Activated CD4-positive, CD25-positive, alpha-beta regulatory T cell treated with anti-CD3 and anti-CD28 coated beads, Interleukin-2, amount 50 U/mL, for 16 hours (primary cell): ENCODE measurements at places on chromosomes 13 and 19.

DNA sequence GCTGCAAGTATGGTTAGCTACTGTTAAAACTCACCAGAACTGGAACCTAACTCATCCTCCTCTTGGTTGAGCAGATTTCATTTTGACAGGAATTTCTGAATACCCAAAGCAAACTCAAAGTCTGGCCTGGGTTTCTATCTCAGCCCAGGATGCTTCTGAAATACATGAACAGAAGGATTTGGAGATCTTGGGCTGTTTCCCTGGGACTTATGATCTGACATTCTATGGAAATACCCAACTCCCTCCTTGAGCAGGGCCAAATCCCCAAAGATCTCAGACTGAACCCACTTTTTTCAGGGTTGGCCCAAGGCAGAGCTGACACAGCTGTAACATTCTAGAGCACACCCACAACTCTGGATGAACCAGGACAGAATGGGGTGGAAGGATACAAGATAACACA lies 1.1 kb upstream of the ITM2B start:
- DNase-seq: no peak

GRCh38 chr13:41434831-41435520 lies 22.4 kb upstream of the RGCC start:
- no peak for DNase-seq

GRCh38 chr19:35899547-35900214 lies 659 bp downstream of the NFKBID start:
- peak; percentile 75 for DNase-seq

DNA sequence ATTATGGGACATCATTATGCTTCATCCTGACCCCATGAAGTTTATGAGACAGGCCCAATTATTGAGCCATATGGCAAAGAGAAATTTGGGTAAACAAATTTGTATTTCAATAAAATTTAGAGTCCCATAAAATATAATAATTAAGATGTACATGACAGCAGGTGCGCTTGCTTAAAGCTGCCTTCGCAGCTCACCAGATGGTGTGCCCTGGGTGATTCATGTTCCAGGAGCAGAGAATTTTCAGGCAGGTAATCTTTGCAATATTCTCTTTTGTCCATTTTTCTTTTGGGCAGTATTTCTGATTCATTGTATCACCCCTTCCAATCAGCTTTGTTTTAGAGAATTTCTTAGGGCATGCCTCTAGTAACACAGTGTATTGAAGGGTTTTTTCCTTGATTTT lies 39.5 kb upstream of the WASF3 start:
- DNase-seq: no peak

DNA sequence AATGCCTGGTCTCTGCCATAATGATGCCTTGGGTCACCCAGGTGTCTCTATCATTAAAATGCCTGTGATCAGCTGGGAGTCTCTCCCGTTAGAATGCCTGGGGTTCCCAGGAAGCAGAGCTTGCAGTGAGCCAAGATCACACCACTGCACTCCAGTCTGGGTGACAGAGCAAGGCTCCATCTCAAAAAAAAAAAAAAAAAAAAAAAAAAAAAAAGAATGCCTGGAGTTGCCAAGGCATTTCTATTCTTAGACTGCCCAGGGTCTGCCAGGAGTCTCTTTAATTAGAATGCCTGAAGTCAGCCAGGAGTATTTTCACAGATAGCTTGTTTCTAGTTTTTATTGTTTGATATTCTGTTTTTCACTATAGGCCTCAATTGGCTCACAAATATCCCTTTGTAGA lies 1552.5 kb downstream of the UQCRFS1 start:
- no peak for DNase-seq

- no peak for DNase-seq
Measured at GRCh38 chr19:56271151-56271550, 1.4 kb upstream of the EDDM13 start.

- no peak for DNase-seq
Measured at GRCh38 chr19:29086646-29087045, 126.3 kb downstream of the UQCRFS1 start.

GRCh38 chr13:102852556-102852955 lies 6.7 kb downstream of the ERCC5 start:
- no peak for DNase-seq

DNA sequence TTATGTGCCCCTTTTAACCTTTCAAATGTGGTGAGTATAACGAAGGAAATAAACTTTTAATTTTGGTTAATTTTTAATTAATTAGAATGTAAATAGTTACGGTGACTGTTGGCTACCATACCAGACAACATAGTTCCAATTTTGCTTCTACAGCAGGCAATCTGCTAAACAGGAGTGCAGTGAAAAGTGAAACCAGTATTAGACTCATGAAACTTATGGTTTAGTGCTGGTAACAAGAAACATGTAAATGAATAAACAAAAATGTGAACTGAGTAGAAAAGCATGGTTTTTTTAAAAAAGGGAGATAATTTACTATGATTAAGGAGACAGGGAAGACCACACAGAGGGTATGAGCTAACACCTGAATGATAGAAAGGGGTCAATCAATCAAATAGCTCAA lies 478.4 kb downstream of the PCDH9 start:
- DNase-seq: no peak

DNA sequence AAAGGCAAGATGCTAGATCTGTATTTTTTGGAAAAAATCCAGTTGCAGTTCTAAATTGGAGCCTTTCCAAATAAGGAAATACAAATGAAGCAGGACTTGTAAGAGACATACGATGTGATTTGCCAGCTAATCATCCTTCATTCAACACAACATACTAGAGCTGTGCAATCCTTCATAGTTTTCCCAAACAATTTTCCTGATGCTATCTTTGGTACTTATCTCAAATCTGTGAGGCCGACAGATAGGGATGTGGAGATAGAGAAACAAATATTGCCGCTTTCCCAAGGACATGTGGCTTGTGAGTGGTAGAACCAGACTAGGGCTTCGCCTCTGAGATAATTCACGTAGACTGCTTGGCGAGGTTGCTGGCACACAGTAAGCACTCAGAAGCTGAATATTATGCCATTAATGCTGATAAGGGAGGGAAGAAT lies 176.6 kb downstream of the LMO7 start:
- DNase-seq: no peak

GRCh38 chr13:110874508-110874960 lies 40.3 kb downstream of the ANKRD10 start:
- no peak for DNase-seq

DNA sequence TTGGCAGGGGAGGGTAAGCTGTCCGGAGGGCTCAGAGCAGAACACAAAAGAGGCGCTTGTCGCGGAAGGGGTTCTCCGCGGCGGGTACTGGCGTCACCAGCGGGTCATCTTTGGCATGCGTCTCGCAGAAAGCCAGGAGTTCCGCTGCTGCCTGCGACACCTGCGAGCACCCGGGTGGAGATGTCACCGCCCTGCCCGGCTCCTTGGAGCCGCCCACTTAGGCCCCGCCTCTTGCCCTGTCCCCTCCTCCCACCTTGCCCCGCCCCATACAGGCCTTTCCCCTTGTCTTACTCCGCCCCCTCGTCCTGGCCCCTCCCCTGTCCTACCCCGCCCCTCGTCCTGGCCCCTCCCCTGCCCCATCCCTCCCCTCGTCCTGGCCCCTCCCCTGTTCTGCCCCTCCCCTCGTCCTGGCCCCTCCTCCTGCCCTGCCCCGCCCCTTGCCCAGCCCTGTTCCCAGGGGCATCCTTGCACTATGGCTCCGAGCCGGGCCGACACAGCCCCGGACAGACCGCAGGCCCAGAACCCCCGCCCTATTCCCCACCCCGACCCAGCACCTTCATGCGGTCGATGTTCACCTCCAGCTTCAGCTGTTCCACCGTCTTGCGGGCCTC lies 1.9 kb downstream of the GNG8 start:
- DNase-seq: peak; percentile 86

- no peak for DNase-seq
Measured at GRCh38 chr19:1107661-1108261, 4.0 kb downstream of the GPX4 start.

GRCh38 chr13:64347664-64348063 lies 2882.5 kb downstream of the PCDH9 start:
- DNase-seq: no peak

DNA sequence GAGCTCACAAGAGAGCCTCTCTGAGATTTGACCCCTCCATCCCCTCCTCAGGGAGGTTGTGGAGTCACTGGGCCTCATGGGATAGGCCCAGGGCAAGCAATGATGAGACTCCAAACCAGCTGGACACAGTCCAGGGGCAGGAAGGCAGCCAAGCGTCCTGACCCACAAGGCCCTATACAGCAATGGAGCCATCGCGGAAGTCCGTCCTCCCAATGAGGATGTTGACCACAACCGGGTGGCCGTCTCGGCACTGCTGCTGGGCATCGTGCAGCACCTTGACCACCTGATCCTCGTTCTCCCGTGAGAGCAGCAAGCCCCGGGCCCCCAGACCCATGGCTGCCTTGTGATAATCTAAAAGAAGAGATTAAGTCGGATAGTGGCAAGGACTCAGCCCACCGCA lies 7.9 kb downstream of the SYDE1 start:
- no peak for DNase-seq

- no peak for DNase-seq
Measured at GRCh38 chr13:107867701-107868661, 347.4 kb downstream of the LIG4 start.

DNA sequence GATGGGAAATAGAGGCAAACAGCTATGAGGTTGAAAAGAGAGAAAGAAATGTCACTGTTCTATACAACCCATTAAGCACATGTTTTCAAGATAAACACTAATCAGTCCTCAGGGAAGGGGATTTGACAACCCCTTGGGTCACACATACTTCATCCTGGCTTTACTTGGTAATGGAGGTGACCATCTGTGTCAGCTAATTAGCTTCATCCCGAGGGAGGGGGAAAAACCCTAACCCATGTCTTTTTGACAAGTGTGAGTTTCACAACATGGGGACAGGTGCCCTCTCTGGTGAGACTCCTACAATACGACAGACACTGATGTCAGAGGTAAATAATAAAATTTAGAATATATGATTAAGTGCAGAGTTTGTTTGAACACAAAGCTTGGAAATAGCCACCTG lies 43.1 kb downstream of the ZNF611 start:
- no peak for DNase-seq

GRCh38 chr13:39876258-39876657 lies 220.8 kb downstream of the COG6 start:
- no peak for DNase-seq

GRCh38 chr19:748274-748598 lies 2.7 kb upstream of the MISP start:
- no peak for DNase-seq

- no peak for DNase-seq
Measured at GRCh38 chr13:45410001-45410400, 8.2 kb downstream of the SLC25A30 start.

DNA sequence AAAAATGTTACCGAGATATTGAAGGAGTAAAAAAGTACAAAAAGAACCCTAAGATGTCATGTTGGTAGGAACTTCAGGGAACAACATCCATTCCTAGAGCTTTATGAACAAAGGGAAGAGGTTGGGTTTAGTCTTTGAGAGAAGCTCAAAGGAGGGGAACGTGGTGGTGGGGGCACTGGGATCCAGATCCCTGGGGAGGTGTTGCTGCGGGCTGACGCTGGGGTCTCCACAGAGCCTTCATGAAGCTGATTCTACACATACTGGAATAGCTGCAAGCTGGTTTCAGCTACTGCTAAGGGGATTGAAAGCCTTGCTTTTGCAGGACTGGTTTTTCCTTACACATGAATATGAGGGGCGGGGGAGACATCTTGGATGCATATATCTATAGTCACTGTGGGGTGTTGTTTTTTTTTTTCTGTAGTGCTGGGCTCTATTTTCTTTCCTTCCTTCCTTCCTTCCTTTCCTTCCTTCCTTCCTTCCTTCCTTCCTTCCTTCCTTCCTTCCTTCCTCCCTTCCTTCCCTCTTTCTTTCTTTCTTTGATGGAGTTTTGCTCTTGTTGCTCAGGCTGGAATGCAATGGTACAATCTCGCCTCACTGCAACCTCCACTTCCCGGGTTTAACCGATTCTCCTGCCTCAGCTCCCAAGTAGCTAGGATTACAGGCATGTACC lies 6.5 kb upstream of the MZF1 start:
- DNase-seq: no peak

DNA sequence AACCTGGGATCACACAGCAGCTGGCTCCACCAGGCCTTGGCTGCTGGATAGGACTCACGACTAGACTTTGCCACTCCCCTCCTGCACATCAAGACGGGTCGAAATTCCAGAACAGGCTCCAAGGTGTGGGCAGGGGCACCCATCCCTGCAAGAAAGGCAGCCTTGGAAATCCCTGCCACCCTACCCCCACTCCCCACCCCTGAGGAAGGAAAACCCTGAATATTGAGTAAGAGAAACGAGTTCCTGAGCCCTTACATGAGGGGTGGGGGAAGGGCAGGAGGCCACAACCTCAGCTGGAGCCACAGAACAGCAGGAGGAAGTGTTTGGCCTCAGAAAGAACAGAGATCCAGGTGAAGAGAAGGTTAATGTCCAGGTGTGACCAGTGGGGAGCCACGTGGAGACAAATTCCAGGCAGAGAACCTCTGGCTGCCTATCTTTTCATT lies 20.1 kb downstream of the DEDD2 start:
- no peak for DNase-seq
